ENCODE measurements at places on chromosomes 3 and 15. TPM values are rescaled to one million over a fixed set of nuclear protein-coding genes. Genes with fewer than 3 reads are reported as not detected.

LDHAL6B gene
- not detected for total RNA-seq

DNA sequence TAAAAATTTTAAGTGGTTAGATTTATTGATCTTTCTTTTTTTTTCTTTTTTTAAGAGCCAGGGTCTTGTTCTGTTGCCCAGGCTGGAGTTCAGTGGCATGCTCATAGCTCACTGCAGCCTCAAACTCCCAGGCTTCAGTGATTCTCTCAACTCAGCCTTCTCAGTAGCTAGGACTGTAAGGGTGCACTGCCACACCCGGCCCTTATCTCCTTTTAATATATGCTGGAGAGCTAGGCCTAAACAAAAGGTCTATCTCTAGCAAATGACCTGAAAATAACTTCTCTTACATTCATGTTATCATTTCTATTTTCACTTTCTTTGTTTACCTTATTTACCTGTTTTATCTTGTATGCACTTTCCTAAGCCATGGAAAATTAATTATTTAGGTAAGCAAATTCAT, 35.2 kb upstream of the MELTF start:
- H3K4me1 ChIP-seq, result no peaks in the 10 kb centered on the region
- H3K27ac ChIP-seq, result no peak overlapping the region
- peaks cover 20% of the 10 kb centered on the region for H3K36me3 ChIP-seq
- no peak overlapping the region for H3K4me3 ChIP-seq

DNA sequence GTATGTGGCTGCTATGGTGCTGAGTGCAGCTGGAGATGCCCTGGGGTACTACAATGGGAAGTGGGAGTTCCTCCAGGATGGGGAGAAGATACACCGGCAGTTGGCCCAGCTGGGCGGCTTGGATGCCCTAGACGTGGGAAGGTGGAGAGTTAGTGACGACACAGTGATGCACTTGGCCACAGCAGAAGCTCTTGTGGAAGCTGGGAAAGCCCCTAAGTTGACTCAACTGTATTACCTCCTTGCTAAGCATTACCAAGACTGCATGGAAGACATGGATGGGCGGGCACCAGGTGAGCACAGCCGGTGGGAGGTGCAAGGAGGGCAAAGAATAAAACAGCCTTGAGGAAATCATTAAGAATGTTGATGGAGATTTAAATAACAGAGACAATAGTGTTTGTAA, 2.9 kb downstream of the ADPRH start:
- no peak for DNase-seq
- no peak overlapping the region for H3K4me3 ChIP-seq
- peaks cover 10% of the 10 kb centered on the region for H3K4me1 ChIP-seq
- no peaks in the 10 kb centered on the region for H3K27me3 ChIP-seq
- H3K27ac ChIP-seq, result no peak overlapping the region
- H3K36me3 ChIP-seq, result no peaks in the 10 kb centered on the region

DNA sequence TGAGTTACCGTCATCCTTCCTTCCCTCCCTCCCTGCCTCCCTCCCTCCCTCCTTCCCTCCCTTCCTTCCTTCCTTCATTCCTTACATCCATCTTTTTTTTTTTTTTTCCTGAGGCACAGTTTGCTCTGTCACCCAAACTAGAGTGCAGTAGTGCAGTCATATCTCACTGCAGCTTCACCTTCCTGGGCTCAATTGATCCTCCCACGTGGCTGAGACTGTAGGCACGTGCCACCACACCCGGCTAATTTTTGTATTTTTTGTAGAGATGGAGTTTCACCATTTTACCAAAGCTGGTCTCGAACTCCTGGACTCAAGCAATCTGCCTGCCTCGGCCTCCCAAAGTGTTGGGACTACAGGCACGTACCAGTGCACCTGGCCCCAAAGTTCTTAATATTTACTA, 25.8 kb downstream of the USP3 start:
- peaks cover 3% of the 10 kb centered on the region for H3K4me1 ChIP-seq
- H3K27ac ChIP-seq, result no peak overlapping the region
- H3K4me3 ChIP-seq, result no peak overlapping the region

DNA sequence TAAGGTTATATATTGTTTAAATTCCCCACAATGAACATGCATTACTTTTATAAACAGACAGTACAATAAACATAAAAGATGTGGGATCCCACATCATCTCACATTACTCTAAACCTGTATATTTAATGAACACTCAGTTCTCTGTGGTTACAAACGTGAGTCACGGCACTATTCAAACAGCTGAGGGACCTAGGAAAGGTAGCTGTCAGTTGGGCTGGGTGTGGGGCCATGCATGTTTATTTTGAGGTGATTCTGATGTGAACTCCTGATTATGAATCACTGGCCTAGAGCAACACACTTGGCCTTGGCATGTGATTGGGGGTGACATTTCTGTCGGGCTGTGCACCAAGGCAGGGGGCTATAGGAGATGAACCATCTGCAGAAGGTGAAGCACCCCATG, 147.6 kb upstream of the HACD2 start:
- H3K27me3 ChIP-seq, result no peaks in the 10 kb centered on the region
- peak; percentile 88 for DNase-seq
- no peak overlapping the region for H3K4me3 ChIP-seq
- H3K36me3 ChIP-seq, result no peaks in the 10 kb centered on the region

- H3K36me3 ChIP-seq, result no peaks in the 10 kb centered on the region
- no peak overlapping the region for H3K27ac ChIP-seq
- H3K4me1 ChIP-seq, result no peaks in the 10 kb centered on the region
- no peaks in the 10 kb centered on the region for H3K27me3 ChIP-seq
- DNase-seq, result no peak
Measured at GRCh38 chr3:186003610-186004009, 65.8 kb upstream of the TRA2B start.

- DNase-seq, result no peak
- H3K36me3 ChIP-seq, result no peaks in the 10 kb centered on the region
- H3K4me1 ChIP-seq, result no peaks in the 10 kb centered on the region
- H3K27me3 ChIP-seq, result no peaks in the 10 kb centered on the region
- H3K27ac ChIP-seq, result no peak overlapping the region
Measured at GRCh38 chr3:69712933-69713332, 26.3 kb upstream of the MITF start.

ZIC1 gene
- 0.36 TPM for total RNA-seq

ZNF501 gene
- 0.15 TPM for total RNA-seq

PLSCR1 gene
- total RNA-seq, result 52.7 TPM

DNA sequence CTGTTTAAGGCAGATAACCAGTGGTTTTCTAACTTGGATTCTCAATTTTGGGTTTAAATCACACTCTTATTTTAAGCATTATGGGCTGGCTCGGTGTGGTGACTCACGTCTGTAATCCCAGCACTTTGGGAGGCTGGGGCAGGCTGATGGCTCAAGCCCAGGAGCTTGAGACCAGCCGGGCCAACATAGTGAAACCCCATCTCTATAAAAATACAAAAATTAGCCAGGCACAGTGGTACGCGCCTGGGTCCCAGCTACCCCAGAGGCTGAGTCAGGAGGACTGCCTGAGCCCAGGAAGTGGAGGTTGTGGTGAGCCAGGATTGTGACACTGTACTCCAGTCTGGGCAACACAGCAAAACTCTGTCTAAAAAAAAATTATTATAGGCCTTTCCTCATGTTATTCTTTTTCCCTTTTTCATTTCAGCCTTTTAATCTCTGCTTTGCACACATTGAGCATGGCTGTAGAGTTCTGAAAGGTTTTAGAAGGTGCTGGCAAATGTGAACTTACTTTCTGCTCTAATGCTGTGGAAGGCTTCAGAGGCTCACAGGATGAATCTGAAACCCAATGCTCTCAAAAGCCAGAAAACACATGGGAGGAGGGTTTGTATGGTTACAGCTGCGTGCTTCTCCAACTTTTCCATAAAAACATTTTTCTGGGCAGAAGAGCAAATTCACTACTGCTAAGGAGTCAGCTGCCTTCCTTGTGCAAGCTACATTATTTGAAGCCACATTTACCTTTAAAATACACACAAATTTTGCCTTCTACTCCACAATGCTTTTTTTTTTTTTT, 32.5 kb downstream of the CHAC1 start:
- no peak overlapping the region for H3K4me3 ChIP-seq
- H3K36me3 ChIP-seq, result peaks cover 30% of the 10 kb centered on the region
- no peak overlapping the region for H3K27ac ChIP-seq
- no peaks in the 10 kb centered on the region for H3K4me1 ChIP-seq
- DNase-seq, result no peak
- H3K27me3 ChIP-seq, result no peaks in the 10 kb centered on the region

CYP19A1 gene
- not detected for total RNA-seq

ISLR2 gene
- total RNA-seq, result 0.36 TPM

MAP1A gene
- total RNA-seq, result 1.6 TPM

- H3K4me3 ChIP-seq, result no peak overlapping the region
- no peak for DNase-seq
- no peak overlapping the region for H3K27ac ChIP-seq
- H3K27me3 ChIP-seq, result no peaks in the 10 kb centered on the region
Measured at GRCh38 chr3:192249516-192249915, 477.8 kb downstream of the FGF12 start.

DNA sequence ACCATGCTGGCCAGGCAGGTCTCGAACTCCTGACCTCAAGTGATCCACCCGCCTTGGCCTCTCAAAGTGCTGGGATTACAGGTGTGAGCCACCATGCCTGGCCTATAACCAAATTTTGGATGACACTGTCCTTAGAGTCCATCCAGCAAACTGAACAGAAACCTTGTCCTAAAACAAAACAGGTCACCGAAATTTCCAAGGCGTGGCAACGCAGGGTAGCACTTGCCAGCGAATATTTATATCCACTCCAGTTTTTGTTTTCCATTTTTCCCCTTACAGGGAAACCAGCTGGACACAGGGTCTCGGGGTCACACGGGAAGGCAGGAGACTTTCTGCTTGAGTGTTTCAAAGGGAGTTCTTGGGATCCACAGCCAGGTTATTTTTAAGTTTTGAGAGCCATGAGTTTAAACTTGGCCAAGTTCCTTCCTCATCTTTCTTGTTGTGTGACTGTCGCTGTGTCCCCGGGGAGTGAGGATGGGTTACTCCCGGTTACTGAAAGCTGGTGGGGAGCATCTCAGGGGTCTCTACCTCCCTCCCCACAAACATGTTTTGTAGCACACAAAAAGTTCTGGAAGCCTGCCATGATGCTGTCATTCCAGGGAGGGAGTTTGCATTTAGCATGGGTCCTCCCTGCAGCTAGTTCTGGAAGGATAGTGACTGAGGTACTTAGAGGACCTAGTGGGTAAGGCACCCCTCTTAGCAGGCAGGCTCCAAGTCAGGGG, 12.6 kb downstream of the LIMD1 start:
- no peaks in the 10 kb centered on the region for H3K27me3 ChIP-seq
- H3K27ac ChIP-seq, result 0 out of 2 replicates have a peak overlapping the region, but pooled peaks have one; percentile 34
- peaks cover 43% of the 10 kb centered on the region for H3K4me1 ChIP-seq
- H3K4me3 ChIP-seq, result no peak overlapping the region

GASK1A gene
- not detected for total RNA-seq

DNA sequence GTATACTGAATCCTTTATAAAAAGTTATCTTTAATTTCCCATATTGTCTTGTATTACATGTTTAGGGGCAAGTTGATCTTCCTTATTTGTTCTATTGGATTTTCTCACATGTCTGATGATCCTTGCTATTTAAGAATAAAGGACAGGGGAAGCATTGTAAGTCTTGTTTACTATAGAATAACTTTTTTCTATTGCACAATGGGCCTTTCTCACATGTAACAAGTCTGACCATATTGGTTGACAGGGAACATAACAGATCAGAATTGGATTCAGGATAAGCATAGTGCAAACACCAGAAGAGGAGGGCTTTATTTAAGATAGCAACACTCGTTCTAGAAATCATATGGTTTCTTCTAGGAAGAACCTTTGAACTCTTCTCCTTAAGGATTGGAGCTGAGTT, 257.9 kb upstream of the RBMS3 start:
- no peaks in the 10 kb centered on the region for H3K27me3 ChIP-seq
- no peak overlapping the region for H3K4me3 ChIP-seq
- DNase-seq, result no peak
- no peaks in the 10 kb centered on the region for H3K36me3 ChIP-seq
- no peaks in the 10 kb centered on the region for H3K4me1 ChIP-seq

- peaks cover 38% of the 10 kb centered on the region for H3K4me1 ChIP-seq
- no peak overlapping the region for H3K4me3 ChIP-seq
- no peaks in the 10 kb centered on the region for H3K36me3 ChIP-seq
Measured at GRCh38 chr3:185712337-185712736, 112.5 kb downstream of the IGF2BP2 start.

GRCh38 chr15:72269739-72270138, 2.6 kb downstream of the PARP6 start:
- peaks cover 17% of the 10 kb centered on the region for H3K36me3 ChIP-seq
- no peak overlapping the region for H3K27ac ChIP-seq
- H3K4me1 ChIP-seq, result peaks cover 16% of the 10 kb centered on the region
- H3K4me3 ChIP-seq, result no peak overlapping the region
- no peaks in the 10 kb centered on the region for H3K27me3 ChIP-seq

PLOD2 gene
- 158 TPM for total RNA-seq

- no peaks in the 10 kb centered on the region for H3K27me3 ChIP-seq
- no peak for DNase-seq
- H3K4me1 ChIP-seq, result no peaks in the 10 kb centered on the region
- H3K4me3 ChIP-seq, result no peak overlapping the region
- no peak overlapping the region for H3K27ac ChIP-seq
Measured at GRCh38 chr3:65385805-65386204, 652.9 kb downstream of the MAGI1 start.

All from Panc1 (cell line).